ENCODE measurements at places on chromosomes 1 and 21.
A peak's percentile ranks its signal among the peaks of the same experiment; 100 is the strongest.

GRCh38 chr1:98405581-98406074 lies 255.9 kb upstream of the SNX7 start:
- peak; percentile 16 for DNase-seq

DNA sequence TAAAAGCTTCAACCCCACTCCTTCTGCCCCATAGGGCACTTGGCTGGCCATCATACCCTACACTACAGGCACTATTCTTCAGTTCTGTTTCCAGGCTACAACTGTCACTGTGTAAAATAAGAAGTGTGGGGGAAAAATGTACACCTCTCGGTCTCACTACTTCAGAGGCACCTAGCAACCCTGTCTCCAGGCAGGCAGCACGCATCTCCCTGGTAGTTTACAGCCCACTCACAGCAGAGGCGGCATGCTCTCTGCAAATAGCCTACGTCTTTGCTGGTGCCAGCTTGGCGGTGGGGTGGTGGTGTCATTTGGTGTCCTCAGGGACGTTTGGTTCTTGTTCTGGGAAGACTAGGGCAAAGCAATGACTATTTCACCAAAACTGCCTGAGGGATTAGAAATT lies 48.2 kb upstream of the BTG3 start:
- DNase-seq: no peak

DNA sequence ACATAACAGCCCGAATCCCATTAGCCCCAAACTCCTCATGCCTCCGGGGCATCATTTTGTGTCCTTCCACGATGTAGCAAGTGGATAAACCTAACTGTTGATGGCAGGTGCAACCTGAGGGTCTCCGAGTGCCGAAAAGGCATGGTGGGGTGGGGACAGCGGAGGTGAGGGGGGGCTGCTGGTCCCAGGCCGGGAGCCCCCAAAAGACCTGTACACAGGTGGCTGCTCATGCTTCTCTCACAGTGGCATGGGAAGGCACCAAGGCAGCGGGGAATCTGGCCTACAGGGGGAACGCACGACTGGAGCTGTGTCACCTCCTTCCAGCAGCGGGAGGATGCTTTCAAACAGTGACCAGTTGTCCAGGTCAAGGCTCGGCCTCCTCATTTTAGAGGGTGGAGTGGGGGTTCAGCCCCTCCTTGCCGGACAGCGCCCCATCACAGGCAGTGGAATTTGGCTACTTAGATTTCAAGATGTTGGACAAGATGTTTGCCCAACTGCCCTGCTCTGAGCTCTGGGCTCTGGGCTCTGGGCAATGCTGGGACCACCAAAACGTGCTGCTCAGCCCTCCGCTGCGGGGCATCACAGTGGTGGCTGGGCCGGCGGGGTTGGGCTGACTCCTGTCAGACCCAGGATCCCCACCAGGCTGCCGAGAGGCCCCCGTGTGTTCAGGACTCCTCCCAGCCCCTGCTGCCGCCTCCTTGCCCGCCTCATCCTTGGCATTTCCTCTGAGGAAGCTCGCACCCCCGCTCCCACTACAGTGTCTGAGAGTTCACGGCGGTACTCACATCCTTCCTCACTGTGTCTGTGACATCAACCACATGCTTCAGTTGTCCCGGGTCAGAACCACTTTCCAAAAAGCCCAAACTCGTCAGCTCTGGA lies 7.6 kb downstream of the DNMT3L start:
- no peak for DNase-seq

- DNase-seq: no peak
These were observed 96.6 kb upstream of the RUNX1 start for GRCh38 chr21:35145626-35146233.

DNA sequence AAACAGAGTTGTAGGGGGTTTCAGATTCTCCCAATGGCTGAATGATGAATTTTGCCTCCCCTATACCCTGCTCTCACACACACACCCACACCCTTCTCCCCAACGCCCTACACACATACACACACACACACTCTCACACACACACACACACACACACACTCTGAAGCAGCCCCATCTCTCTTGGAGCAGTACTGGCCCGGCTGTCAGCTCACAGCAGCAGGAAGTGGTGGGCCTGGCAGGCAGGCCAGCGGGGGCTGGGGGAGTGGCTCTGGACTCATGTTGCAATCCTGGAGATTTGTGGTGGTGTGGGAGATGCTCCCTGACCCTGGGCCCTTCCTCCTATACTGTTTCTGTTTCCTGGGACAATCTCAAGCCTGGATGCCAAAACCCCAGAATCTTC lies 2.2 kb downstream of the IKBKE start:
- DNase-seq: peak; percentile 48

GRCh38 chr1:203934027-203934426 lies 72.6 kb downstream of the SNRPE start:
- no peak for DNase-seq

- no peak for DNase-seq
These were observed 826 bp upstream of the CA14 start for GRCh38 chr1:150256554-150257341.

GRCh38 chr21:44303490-44303981 lies 3.7 kb downstream of the PFKL start:
- no peak for DNase-seq

DNA sequence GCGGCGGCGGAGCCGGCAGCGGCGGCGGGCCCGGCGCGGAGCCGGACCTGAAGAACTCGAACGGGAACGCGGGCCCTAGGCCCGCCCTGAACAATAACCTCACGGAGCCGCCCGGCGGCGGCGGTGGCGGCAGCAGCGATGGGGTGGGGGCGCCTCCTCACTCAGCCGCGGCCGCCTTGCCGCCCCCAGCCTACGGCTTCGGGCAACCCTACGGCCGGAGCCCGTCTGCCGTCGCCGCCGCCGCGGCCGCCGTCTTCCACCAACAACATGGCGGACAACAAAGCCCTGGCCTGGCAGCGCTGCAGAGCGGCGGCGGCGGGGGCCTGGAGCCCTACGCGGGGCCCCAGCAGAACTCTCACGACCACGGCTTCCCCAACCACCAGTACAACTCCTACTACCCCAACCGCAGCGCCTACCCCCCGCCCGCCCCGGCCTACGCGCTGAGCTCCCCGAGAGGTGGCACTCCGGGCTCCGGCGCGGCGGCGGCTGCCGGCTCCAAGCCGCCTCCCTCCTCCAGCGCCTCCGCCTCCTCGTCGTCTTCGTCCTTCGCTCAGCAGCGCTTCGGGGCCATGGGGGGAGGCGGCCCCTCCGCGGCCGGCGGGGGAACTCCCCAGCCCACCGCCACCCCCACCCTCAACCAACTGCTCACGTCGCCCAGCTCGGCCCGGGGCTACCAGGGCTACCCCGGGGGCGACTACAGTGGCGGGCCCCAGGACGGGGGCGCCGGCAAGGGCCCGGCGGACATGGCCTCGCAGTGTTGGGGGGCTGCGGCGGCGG lies 1.0 kb downstream of the ARID1A start:
- DNase-seq: peak; percentile 72

GRCh38 chr1:60861961-60862567 lies 220.3 kb upstream of the NFIA start:
- no peak for DNase-seq

DNA sequence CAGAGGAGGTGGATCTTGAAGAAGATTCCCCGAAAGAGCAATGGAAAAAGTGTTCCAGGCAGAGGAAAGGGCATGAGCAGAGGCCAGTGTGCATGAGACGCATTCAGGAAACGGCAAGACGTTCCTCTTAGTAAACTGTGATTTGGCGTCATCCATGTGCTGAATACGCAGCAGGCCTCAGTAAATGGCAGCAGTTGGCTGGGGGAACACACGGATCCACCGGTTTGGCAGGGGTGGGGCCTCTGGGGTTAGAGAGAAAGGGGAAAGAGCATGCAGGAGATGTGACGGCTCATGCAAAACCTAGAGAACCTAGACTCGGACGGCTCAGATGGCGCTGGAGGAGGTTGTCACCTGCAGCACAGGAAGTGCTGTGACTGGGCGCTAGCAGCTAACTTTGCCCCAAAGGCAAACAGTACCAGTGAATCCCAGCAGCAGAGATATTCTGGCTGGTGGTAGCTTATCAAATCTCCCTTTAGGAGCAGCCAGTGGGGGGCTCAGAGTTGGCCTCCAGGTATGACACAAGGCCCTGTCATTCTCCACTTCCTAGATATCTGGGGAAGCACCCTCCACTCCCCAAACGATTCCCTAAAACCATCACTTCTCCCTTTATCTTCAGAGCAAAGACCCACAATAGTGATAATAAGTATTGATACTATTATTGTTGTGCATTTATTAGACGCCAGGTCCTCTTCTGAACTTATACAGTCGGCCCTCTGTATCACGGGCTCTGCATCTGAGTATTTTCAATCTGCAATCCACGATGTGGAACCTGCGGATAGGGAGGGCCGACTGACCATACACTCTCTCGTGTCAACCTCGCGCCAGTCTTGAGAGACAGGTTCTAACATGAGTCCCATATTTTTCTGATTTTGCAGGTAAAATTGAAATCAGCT lies 7.6 kb downstream of the LAPTM5 start:
- DNase-seq: peak; percentile 78

GRCh38 chr21:29320031-29320430 lies 21.3 kb downstream of the BACH1 start:
- DNase-seq: no peak

GRCh38 chr1:83849191-83850061 lies 149.5 kb downstream of the TTLL7 start:
- DNase-seq: no peak

- DNase-seq: no peak
These were observed 341.1 kb downstream of the TGFB2 start for GRCh38 chr1:218686258-218686657.

- DNase-seq: no peak
These were observed 4.3 kb upstream of the TTC22 start for GRCh38 chr1:54805466-54805865.

DNA sequence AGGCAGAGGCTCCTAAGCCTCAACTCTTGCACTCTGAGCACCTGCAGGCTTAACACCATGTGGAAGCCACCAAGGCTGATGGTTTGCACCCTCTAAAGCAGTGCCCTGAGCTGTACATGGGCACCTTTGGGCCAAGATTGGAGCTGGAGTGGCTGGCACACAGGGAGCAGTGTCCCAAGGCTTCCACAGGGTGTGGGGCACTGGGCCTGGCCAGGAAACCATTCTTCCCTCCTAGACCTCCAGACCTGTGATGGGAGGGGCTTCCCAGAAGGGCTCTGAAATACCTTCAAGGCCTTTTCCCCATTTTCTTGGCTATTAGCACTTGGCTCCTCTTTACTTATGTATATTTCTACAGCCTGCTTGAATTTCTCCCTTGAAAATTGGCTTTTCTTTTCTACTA lies 67.9 kb upstream of the PPM1J start:
- DNase-seq: no peak

- no peak for DNase-seq
These were observed 52.5 kb downstream of the ETS2 start for GRCh38 chr21:38858026-38858811.

- DNase-seq: no peak
These were observed 36.8 kb downstream of the SMYD2 start for GRCh38 chr1:214317734-214318133.

GRCh38 chr1:203378556-203379245 lies 27.8 kb upstream of the FMOD start:
- no peak for DNase-seq

DNA sequence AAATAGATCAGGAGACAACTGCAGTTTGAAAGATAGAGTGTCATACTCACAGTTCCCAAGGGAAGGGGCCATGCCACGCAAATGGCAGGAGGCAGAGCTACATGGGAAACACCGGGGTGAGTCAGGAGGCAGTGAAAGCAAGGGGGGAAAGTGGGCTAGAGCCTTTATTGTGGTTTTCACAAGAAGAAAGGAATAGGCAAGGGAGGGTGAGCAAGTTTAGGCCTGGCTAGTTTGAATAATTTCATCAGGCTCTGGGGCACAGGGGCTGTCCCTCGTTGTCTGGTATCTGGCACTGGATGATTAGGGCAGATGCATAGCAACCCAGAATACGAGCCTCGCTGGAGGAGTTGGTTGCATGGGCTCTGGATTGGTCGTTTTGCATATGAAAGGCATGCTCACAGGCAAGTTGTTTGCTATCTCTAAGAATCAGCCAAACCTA lies 17.0 kb upstream of the ITLN2 start:
- no peak for DNase-seq
